ENCODE measurements at places on chromosomes 7 and 10.

- peak; percentile 71 for DNase-seq
These were observed 270.1 kb upstream of the TPK1 start for GRCh38 chr7:145106001-145106400.

DNA sequence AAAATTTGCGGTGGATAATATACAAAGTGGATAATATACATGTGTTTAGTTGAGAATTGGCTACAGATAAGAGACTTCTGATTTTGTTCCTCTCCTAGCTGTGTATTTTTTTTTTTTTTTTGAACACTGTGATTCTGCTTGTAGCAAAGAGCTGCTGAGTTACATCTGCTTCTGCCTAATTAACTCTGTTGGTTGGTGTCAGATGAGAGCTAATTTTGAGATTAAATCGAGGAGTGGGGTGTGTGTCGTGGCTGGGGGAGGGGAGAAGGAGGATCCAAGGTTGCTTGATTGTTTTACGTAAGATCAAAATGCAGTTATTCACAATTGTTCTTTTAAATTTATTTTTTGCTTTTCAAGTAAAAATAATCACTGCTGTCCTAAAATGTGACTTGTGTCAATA is 11.3 kb downstream of the KAT6B start:
- no peak for DNase-seq

DNA sequence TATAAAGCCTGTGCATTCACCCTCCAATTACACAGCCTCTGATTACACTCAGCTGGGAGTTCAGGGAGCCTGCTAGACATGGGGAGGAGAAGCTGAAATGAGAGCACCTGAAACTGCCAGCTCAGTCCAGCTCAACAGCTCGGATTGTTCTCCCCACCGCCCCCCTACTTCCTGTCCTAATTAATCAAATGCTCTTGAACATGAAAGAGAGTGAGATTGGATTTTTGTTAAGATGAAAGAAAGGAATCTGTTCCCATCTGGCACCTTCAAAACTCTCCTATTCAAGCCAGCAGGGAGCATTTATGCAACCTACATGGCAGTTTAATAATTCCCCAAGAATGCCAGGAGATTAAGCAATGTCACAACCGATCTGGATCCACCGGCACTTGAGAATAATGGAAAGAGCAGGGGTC is 98.0 kb downstream of the NPSR1 start:
- no peak for DNase-seq

- DNase-seq = no peak
These were observed 185.6 kb downstream of the PAXIP1 start for GRCh38 chr7:154817224-154817896.

GRCh38 chr10:62116896-62117295 is 151.7 kb downstream of the RTKN2 start:
- no peak for DNase-seq
